ENCODE measurements at places on chromosomes 4 and X.

GRCh38 chr4:96390404-96390803 lies 550.5 kb downstream of the PDHA2 start:
- DNase-seq, result no peak

GRCh38 chrX:50470103-50471031 lies at the start of gene DGKK:
Gene DGKK (minus strand): TSS chrX:50470825. CDS start chrX:50470678, 147 bp downstream.
- no peak for DNase-seq

DNA sequence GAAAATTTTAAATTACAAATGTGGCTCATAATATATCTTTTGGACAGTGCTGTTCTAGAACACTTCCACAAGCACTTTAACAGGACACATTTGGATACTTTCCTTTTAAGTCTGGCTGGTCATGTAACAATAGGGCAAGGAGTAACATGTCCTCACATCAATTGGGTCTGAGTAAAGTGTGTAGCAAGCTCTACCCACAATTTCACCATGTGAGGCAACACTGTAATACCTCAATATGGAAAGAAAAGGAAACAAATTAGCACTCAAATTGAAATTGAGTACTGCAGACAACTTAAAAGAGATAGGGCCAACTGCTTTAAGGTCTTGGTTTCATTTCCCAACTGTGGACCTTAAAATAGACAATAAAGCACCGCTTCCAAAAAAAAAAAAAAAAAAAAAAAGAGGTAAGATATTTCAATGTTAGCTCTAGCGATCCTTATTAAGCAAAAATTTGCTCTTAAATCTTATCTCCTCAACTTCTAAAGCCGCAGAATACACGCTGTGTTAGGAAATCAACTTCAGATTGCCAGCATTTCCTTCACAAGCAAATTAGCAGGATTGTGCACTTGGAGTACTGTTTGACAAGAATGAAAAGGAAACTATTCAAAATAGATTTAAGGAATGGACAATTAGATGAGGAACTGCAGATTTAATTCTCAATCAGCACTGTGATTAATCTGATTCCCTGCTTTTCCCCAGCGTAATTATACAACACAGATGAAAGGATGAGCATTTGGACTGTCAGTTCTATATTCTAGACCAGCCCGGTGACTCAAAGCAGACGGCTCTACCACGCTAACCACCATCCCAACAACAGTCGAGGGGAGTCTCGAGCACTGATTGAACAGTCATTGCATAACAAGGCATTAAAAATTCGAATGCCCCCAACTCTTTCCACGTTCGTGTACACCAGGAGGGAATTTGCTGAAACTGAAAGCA lies 1.6 kb downstream of the CASK start:
- DNase-seq, result no peak

GRCh38 chr4:87150498-87151261 lies 69.7 kb downstream of the KLHL8 start:
- DNase-seq, result peak; percentile 46

- DNase-seq, result no peak
These were observed 105.8 kb upstream of the EGFL6 start for GRCh38 chrX:13463608-13464007.

DNA sequence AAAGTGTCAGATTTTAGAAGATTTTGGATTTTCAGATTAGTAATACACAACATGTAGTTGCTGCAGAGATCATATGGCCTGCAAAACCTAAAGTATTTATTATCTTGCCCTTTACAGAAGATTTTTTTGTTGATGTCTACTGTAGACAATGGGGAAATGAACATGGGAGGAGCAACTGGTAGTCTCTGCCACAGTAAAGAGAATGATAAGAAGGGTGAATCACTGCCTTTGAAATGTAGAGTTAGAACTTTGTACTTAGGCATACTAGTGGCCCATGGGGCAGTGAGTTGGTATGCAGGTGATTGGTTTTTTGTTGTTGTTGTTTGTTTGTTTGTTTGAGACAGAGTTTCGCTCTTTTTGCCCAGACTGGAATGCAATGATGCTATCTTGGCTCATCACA lies 50.1 kb downstream of the GAB1 start:
- no peak for DNase-seq

DNA sequence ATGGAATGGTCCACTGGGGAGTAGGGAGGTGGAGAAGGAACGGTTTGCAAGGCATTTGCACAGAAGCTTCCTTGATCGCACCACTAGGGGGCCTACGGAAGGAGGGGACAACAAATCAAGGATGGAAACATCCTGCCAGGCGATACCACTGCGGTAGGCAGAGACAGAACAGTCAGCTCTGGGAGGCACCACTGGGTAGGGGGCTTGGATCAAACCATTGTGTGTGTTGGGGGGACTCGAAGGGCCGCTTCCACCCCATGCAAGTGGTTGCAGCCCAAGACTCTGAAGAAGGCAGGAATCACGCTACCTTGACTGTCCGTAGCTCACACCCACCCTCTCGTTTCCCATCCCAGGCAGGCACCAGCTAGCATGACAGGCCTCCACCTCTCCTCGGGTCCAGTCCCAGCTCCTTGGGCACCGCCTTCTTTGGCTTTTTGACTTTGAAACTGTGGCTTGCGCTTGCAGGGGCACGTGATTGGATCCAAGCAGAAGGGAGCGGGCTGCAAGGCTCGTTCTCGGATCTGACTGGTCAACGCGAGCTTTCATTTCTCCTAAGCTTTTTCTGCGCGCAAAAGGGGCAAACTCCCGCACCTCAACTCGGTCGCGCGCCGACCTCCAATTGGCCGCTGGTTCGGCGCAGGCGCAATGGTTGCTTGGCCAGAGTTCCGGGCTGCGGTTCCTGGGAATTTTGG lies 28.4 kb downstream of the GAGE1 start:
- peak; percentile 13 for DNase-seq

DNA sequence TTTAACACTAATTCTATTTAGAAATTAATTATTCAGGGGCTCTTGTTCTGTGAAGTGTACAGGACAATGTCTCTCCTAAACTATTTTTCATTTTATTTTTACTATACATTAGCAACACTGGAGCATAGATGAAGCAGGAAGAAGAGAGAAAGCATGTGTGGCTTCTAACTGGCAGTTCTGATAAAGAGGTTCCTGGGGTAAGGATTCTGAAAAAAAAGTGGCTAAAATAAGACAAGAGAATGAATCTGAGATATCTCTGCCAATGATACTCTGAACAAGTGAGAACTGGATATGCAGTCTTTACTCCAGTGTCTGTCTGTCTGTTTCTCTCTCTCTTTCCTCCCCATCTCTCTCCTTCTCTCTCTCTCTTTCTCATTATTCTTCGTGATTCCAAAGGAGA lies 125.9 kb downstream of the MAML3 start:
- DNase-seq, result no peak

GRCh38 chr4:149555799-149556198 lies 259.8 kb downstream of the IQCM start:
- no peak for DNase-seq

- no peak for DNase-seq
These were observed 172.8 kb upstream of the APOOL start for GRCh38 chrX:84830836-84831235.

- no peak for DNase-seq
These were observed 333.3 kb downstream of the DCTD start for GRCh38 chr4:182583703-182584415.

DNA sequence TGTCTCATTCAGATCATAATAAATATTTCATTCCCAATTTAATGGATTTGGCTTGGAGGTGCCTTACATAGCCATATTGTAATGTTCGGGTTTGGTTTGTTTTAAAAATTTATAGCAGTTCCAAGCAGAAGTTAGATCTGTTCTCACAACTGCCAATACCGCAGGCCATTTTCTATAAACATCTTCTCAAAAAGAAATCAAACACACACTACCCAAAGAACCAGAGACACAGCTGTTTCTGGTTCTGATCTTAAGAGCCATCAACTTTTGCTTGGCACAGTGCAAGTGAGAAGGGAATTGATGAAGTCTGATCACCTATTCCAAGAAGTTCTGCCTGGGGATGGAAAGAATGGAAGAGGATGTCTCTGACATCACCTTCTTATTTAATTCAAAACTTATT lies 22.9 kb downstream of the MID1IP1 start:
- DNase-seq, result no peak

DNA sequence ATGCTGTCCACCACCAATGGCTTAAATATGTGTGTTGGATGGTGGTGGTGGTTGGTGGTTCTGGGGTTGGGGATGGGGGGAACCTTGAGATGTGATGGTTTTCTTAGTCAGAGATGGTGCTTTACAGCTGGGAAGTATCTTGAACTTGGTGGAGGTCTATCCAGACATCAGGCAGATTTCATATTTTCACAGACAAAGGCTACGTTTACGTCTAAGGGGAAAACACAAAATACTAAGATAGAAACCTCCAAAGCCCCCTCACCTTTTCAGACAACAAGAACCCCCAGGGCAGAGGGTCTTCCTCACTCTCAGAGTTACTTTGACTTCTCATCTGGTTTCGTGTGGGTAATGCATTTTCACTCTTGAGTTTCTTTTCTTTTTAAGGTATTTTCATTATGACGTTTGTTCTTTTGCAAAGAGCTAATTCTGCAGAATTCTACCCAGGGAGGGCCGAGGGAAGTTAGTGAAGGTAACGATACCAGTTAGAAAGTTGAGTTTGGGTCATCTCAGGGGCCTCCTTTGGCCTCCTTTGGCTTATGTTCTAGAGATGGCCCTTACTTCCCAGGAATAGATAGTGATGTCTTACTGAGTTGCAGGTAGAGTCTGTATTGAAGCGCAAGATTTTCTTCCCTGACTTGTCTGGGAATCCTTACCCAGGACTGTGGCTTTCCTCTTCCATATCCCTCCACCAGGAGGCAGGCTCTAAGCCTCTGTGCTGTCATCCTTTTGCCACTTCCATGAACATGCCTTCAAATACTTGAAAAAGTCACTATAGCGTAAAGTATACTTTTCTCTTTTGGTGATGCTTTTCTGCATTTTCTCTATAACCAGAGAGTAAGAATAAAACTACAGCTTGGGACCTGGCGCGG lies 31.9 kb downstream of the RHOH start:
- DNase-seq, result no peak
